Activated CD4-positive, alpha-beta memory T cell treated with anti-CD3 and anti-CD28 coated beads for 36 hours (primary cell): ENCODE measurements at places on chromosomes 2 and 18. TPM values are rescaled to one million over a fixed set of nuclear protein-coding genes. Genes with fewer than 3 reads are reported as not detected.

DNA sequence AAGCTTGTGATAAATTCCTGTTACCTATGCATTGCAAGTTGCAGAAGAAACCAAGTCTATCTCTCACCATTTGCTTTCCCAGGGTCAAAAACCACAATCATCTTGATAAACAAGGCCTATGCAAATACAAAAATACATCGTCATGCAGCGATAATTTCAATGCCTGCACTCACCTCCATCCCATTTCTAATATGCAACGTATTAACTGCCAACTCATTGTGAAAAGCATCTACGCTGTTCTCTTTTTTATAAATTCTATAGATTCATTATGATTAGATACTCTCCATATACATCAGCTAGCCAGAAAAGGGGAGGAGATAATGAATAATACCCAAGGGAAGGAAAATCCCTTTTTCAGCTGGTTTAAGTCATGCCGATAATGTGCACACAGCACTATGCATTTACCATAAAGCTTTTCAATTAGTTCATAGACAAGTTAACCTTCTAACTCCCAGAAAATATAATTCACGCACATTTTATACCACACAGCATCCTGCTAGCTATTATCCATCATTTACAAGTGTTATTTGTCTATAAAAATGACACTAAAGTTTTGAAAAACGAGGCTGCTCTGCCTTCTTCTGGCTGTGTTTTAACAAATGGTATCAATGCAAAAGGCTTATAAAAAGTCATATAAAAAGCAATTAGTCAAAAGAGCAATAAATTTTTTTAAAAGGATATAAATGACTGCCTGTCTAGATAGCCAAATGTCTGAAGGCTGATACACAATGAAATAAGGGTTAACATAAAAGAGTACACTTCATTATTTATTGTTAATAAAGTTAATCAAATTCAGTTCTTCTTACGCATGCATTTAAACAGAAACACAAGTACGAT is 77.6 kb downstream of the AFF3 start:
- no peak for DNase-seq
- peaks cover 14% of the 10 kb centered on the region for H3K27me3 ChIP-seq
- no peak overlapping the region for H3K27ac ChIP-seq
- no peaks in the 10 kb centered on the region for H3K36me3 ChIP-seq
- no peak overlapping the region for H3K4me3 ChIP-seq
- peaks cover 30% of the 10 kb centered on the region for H3K4me1 ChIP-seq

DNA sequence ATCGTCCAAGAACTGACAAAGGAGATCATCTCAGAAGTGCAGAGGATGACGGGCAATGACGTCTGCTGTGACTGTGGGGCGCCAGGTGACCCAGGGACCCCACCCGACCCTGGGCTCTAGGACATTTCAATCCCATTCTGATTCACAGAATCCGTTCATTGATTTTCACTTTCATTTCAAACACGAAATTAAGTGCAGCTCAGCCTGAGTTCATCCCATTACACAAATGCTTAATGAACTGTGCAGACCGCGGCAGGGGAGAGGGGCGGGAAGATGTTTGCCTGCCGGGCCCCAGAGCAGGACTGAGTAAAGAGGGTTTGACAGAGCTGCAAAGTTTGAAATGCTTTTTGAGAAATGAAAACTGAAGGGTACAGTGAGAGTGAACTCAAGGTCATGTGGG is 67.1 kb downstream of the ITGB1BP1 start:
- H3K4me3 ChIP-seq, result no peak overlapping the region
- no peaks in the 10 kb centered on the region for H3K36me3 ChIP-seq
- peaks cover 4% of the 10 kb centered on the region for H3K4me1 ChIP-seq
- DNase-seq, result no peak
- peaks cover 26% of the 10 kb centered on the region for H3K27me3 ChIP-seq
- no peak overlapping the region for H3K27ac ChIP-seq

- H3K27ac ChIP-seq, result no peak overlapping the region
- no peaks in the 10 kb centered on the region for H3K4me1 ChIP-seq
- no peak for DNase-seq
- H3K4me3 ChIP-seq, result no peak overlapping the region
- H3K36me3 ChIP-seq, result no peaks in the 10 kb centered on the region
Observed at GRCh38 chr2:64344999-64345576, 108.9 kb upstream of the LGALSL start.

KIAA2012 gene
- total RNA-seq, result not detected
